ENCODE measurements at places on chromosomes 7 and 10.

DNA sequence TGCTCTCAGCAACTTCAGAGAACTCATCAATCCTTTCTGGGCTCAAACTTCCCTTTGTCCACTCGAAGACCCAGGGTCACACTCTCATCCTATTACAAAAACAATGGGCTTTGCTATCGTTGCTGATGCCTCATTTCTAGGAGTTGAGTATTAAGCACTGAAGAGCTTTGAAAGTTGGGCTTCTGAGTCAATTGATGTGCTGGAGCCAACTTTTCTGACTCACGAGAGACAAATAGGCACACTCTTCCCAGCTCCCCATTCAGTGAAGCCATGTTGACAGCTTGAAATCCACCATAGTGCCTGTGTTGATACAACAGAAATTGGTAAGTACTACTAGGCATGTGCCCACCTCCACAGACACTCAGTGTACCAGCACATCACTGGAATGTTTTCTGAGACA, 97.5 kb upstream of the PRSS58 start:
- no peak for DNase-seq

DNA sequence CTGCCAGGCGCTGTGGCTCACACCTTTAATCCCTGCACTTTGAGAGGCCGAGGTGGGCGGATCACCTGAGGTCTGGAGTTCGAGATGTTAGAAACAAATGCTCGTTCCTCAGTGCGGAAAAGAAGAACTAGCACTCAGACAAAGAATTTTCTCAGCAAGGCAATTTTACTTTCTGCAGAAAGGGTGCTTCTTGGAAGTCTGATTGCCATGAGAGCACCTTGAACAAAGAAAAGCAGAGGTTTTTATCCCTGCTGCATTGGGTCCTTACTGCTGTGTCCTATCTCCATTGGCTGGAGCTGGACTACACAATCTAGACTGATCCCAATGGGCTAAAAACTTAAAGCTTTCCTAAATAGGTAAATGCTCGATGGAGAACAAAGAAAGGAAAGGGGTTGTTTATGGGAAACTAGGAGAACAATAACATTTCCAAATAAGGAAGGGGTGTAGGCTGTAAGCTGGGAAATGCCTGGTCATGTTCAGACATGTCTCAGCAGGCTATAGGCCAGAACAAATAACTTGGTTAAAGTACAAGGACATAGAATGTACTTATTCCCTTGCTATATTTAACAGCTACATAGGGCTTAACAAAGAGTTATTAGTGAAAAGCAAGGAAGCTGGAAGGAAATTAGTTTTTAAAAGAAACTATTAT, 26.1 kb upstream of the ACTR3B start:
- DNase-seq, result no peak

DNA sequence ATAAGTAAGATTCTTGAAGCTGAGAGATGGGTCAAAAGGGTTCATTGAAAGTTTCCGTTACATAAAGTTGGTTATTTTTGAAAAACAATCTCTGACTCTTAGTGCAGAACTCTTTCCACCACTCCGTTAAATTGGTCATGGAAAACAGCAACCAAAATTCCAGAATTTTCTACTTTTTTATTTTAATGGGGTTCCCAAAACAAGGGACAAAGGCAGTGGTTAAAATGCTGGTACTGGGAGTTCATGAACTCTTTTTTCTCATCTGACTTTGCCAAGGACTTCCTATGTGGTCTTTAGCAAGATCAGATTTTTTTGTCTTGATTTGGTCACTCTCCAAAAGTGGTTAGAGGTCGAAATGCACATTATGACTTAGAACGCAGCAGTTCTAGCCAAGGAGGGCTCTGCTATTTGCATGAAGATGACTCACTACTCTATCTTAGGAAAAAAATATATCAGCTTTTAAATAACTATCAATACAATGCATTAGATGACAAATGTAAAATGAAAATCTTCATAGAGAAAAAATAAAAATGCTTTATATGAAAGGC, 145.7 kb downstream of the REEP3 start:
- no peak for DNase-seq

- no peak for DNase-seq
These were observed 12.2 kb downstream of the VSIR start for GRCh38 chr10:71761105-71761511.

DNA sequence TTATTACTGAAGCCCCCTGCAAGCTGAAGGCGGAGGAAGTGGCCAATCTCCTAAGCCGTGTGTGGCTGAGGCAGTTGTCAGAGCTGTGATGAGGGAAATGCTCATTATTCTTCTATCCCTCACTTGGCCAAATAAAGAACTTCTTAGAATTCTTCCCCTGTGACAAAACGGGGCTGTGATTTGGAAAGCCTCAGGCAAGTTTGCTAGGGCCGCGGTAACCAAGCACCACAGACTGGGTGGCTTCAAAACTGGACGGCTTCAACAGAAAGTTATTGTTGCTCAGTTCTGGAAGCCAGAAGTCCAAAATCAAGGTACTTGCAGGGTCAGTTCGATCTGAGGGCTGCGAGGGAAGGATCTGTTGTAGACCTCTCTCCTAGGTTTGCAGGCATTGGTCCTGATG, 72.3 kb upstream of the STEAP1B start:
- DNase-seq, result no peak

- DNase-seq, result no peak
These were observed 148.8 kb upstream of the NRP1 start for GRCh38 chr10:33483124-33483815.

DNA sequence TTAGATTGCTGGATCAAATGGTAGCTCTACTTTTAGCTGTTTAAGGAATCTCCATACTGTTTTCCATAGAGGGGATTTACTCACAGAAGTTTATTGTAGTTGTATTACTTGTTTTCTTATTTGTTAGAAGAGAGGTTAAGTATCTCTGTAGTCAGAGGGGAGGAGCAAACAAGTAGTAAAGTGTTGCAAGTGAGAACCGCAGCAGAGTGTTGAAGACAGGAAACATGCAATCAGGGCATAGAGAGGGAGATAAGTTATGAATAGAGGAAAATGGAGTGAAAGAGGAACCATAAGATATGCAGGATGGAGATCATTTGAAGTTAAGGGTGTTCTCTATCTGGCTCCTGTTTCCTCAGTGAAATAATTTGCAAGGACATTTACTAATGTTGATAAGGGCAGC, 331.4 kb upstream of the TMEM229A start:
- no peak for DNase-seq

DNA sequence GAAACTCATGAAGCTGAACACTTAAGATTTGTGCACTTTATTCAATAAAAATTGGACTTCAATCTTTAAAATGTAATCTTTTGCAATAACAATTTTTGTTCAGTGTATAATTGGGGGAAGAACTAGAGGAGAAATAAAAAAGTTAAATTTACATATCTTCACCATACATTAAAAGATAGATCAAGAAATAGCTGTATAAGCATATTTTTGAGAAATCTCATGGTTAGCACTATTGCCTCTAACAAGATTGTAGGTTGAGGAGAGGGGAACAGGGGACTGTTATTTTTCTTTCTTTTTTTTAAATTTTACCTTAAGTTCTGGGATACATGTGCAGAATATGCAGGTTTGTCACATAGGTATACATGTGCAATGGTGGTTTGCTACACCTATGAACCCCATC, 5.3 kb downstream of the AMPH start:
- no peak for DNase-seq

GRCh38 chr10:31143331-31143935, 111.8 kb upstream of the ZNF438 start:
- DNase-seq, result no peak

DNA sequence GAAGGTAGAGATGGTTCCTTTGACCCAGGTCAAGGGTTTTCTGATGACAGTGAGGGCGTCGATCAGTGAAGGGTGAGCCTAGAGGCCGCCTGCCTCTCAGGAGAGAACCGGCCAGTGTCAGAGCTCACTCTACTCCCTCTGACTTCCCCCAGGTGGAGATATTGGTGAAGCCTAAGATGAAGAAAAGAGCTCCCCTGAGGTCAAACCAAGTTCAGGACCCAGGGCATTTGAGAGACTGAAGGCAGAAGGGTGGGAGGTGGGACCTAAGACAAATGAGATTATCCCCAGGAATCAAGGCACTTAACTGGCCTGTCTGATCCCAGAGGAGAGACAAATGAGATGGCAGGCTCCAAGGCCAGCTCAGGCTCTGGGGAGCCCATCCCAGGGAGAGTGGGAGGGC, 104.7 kb downstream of the CDH23 start:
- no peak for DNase-seq

GRCh38 chr10:31064348-31064747, 32.7 kb upstream of the ZNF438 start:
- DNase-seq, result no peak

GRCh38 chr7:153381275-153382040, 621.9 kb downstream of the ACTR3B start:
- no peak for DNase-seq

DNA sequence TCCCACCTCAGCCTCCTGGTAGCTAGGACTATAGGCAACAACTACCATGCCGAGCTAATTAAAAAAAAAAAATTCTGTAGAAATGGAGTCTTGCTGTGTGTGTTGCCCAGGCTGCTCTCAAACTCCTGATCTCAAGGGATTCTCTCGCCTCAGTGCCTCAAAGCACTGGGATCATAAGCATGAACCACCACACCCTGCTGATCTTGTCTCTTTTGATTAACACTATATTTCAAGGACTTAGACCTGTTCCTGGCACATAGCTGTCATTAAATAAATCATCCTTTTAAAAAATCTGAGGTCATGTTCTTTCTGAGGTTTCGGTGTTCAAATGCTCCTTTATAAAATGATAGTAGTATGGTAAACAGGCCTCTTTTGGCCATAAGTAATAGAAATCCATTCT, 4.8 kb downstream of the PALS2 start:
- DNase-seq, result no peak

DNA sequence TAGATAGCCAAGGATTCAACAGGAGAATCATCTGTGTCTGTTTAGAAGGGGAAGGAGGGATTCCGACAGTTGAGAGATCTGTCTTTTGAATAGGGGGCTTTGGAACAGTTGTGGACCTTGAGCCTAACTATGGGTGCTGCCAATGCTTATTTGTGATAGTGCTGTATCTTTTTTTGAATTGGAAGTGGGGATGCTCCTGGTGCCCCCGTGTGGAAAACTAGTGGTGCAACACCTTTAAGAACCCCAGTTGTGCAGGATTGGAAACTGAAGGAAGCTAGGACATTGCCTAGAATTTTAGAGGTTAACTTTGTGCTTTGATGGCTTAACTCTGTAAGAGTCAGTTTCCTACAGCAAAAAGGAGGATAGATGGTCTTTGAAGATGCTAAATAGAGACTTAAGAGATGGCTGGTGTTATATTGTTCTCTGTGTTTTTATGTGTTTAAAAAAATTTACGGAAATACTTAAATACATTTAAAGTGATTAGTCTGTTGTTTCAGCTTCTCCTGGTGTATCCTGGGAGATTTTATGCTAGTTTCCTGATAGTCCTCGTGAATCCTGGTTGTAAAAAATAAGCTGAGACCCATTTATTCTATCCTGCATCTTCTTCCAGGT, 69.3 kb downstream of the AP3M1 start:
- DNase-seq, result no peak

- no peak for DNase-seq
These were observed 5.3 kb upstream of the OIT3 start for GRCh38 chr10:72888151-72888638.

DNA sequence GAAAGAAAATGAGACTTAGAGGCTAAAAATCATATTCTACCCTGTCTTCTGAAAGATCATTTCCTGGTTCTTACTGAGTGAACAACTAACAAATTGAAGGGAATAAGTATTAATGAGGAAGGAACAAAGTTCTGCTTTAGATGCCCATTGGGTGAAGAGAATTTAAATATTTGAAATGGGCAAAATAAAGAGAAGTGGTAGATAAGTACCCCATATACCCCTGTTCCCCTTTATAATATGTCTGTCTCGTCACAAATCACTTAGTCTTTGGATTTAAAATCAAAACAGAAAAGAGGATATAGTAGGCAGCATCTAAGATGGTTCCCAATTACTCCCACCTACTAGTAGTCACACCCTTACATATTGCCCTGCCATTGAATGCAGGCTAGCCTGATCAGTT, 13.2 kb downstream of the TES start:
- DNase-seq, result no peak

- DNase-seq, result no peak
These were observed 27.9 kb upstream of the NRCAM start for GRCh38 chr7:108484137-108484536.

DNA sequence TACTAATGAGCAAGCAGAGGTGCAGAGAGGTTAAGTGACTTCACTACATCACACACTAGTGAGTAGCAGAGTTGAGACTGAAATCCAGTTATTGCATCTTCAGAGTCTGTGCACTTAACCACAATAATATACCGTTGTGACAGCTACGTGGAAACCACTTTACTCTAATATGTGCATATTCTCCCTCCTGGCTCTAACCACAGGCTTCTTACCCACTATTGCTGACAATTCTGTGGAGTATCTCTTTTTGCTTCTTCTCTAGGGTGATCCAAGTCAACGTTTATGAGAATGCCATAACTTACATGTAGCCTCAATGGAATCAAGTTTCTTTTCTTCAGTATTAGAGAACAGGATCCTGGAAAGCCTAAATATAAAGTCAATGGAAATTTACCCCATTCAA, 64.2 kb upstream of the MEOX2 start:
- DNase-seq, result no peak

DNA sequence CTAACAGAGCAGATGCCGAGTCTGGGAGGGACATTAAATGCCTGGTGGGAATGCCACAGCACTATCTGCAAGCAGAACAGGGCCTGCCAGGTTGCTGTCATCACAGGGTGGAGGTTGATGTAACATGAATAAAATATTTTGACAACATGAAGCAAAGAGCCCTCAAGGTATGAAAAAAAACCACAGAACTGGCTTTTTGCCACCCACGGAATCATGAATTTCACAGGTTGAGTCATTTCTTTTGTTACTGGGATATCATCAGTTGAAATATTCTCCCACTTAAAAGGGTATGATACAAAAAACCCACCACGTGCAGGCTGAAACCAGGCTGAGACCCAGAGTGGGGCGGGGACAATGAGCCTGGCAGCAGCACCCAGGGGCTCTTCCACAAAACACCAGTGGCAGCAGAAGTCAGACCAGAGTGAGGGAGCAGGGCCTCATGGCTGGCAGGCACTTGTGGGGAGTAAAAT, 220.1 kb downstream of the TNS3 start:
- DNase-seq, result no peak

DNA sequence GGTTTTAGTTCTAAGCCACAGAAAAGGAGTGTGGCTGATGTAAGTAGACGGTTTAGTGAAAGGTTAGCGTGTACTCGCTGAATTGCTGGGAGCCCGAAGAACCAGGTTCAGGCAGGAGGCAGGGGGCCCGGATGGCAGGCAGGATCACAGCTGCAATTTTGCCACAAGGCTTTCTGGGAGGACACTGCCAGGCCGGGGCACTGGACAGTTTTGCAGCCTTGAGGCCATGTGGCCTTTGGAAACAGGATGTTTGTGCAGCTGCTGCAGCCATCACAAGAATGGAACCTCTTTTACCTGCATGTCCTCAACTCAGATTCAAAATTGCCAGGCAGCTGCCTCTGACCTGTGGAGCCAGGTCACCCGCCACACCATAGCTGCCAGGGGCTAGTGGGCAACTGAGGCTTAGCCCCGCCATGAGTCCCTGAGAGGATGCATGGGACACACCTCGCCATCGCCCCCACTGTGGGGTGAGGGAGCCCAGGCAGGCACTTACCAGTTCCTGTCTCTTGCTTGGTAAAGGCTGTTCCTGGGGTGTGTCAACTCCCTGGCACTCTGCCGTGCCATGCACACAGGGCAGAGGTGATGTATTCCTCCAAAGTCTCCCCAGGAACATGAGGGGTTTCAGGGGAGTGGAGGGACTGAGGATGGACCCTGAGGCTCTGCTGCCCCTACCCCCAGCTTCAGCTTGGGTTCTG, 188.6 kb downstream of the RPS24 start:
- no peak for DNase-seq

Data from stimulated activated CD4-positive, alpha-beta T cell treated with anti-CD3 and anti-CD28 coated beads, TNF-alpha, amount 100 ng/mL, for 1 hour (primary cell).